ENCODE measurements at places on chromosomes 11 and 22.

GRCh38 chr11:640021-640706 is 3.1 kb downstream of the DRD4 start:
- H3K4me1 ChIP-seq: peaks cover 15% of the 10 kb centered on the region

DNA sequence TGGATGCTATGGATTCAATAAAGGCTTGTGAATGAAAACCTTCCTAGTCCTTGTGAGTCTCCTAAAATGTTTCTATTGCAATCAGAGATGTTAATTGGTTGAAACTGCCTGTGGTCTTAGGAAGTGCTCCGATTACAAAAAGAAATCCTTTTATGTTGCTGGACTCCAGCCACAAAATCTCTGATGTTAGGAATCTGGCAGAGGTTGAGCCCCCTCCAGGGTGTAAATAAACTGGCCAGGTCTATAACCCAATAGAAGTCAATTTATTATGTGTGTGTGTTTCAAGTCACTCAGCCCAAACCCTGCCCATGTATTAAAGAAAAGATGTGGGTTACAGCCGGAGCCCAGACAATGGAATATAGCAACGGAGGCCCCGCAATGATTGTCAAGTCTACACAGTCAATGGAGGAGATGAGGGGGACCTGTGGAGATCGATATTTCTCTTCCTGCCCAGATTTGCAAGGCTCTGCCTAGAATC is 218.1 kb upstream of the SORL1-AS1 start:
- H3K4me3 ChIP-seq: no peak overlapping the region
- no peak for DNase-seq

GRCh38 chr22:41380993-41381328 is 781 bp upstream of the TEF start:
- H3K4me3 ChIP-seq: peak overlapping the region; percentile 88
- no peaks in the 10 kb centered on the region for H3K27me3 ChIP-seq
- DNase-seq: no peak
- peak overlapping the region; percentile 97 for H3K27ac ChIP-seq
- peaks cover 12% of the 10 kb centered on the region for H3K4me1 ChIP-seq

DNA sequence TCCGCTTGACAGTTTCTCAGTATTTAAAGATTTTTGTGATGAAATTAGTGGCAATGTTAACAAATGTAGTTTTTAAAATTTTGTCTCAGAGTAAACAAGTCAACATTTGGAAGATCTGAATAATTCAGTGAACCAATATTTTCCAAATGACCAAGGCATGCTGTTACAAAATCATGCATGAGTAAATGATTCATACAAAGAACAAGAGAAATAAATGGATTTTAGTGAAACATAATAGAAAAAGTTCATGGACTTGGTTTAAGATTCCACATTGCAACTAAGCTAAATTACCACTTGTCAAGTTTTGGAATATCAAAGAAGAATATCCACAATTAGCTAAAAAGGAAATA is 125.7 kb upstream of the SNX19 start:
- H3K27me3 ChIP-seq: peaks cover 28% of the 10 kb centered on the region
- H3K4me1 ChIP-seq: no peaks in the 10 kb centered on the region
- H3K4me3 ChIP-seq: no peak overlapping the region
- DNase-seq: no peak
- no peaks in the 10 kb centered on the region for H3K36me3 ChIP-seq

Data from effector memory CD8-positive, alpha-beta T cell (primary cell).